ENCODE measurements at places on chromosomes 6 and 20.
A peak's percentile ranks its signal among the peaks of the same experiment; 100 is the strongest.

GRCh38 chr6:105382958-105383357 is 19.9 kb downstream of the PREP start:
- DNase-seq, result no peak

GRCh38 chr20:23347791-23348190 is 2.8 kb upstream of the NXT1 start:
- no peak for DNase-seq

- DNase-seq, result no peak
Measured at GRCh38 chr6:130423044-130423443, 57.2 kb downstream of the TMEM200A start.

DNA sequence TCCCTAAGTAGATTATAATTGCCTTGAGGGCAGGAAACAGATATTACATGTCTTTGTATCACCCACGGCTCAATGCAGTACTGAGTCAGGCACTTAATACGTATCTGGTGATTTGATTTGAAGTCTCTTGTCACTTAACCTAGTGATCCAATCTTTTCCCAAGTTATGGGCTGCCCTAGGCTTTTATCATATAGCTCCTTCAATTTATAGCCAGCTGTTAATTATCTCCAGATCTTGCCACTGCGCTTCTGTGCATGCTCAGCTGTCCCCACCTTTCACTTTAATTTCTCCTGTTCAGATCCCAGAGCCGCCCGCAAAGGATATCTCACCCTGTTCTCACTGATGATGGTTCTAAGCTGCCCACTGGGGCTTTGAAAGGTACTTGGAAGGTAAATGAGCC is 41.9 kb downstream of the SNHG17 start:
- DNase-seq, result no peak

DNA sequence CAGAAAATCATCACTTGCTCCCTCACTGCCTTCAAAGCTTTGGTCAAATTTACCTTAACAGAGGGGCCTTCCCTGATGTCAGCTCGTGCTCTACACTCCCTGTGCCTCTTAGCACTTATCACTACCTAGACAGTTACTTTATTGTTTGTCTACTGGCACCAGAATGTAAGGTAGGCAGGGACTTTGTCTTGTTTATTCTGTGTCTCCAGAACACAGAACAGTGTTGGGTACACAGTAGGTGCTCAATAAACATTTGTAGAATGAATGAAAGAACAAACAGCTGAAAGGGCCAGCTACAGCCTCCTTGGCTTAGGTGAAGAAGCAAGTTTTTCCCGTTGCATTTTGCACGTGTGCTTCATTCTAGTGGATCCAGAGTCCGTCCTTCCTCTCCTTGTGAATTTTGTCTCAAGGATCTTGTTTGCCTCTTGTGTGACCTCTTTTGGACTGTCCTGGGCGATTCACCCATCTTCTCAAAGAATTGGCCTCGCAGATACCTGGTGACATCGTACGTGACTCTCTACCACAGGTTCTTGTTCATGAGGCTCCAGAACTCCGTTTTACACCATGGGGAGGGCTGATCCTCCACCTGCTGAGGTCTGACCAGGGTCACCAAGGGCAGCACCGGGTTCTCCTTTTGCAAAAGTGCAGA is 84.2 kb upstream of the ARMC2 start:
- no peak for DNase-seq

DNA sequence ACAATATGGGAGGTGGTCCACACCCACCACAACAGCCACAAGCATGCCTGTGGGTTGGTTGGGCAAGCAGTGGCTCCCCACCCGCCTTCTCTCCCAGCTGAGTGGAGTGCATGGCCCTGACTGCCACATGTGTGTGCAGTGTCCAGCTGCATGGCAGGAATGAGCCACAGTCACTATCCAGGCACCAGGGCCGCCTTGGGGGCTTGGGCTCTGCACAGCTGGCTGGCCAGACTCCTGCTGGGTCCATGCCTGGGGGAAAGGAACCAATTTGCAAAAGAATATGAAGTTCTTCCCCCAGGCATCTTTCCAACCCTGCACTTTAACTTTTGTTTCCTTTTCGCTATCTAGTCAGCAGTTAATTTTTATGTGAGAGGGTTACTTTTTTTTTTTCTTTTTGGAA is 11.6 kb upstream of the ASCC3 start:
- no peak for DNase-seq

DNA sequence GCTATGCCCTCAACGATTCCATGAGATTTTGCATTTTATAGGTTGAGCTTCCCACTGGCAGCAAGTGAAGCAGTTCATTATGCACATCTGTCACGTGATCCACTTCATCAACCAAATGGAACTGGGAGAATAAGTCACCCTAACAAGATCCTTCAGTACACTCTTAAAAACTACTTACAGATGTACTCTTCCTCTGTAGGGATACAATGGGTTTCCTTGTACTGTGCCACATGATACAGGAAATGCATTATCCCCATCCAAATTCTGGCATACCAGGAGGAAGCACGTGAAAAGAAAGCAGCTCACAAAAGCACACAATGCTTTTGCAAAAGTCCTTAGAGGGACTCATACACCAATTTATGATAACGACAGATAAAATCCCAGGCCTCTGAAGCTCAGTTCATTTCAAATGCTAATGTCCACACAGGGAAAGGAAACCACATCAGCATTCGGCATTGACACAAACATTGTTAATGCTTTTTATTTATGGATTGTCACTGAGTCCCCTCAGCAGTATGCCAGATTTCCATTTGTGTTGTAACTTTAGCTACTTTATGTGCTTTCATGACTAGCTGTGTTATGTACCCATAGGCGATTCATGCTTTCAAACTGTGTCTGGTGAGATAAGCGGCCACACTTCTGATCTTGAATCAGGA is 58.1 kb upstream of the REV3L start:
- DNase-seq, result no peak

GRCh38 chr20:39853050-39853449 is 836.0 kb downstream of the MAFB start:
- DNase-seq, result no peak

DNA sequence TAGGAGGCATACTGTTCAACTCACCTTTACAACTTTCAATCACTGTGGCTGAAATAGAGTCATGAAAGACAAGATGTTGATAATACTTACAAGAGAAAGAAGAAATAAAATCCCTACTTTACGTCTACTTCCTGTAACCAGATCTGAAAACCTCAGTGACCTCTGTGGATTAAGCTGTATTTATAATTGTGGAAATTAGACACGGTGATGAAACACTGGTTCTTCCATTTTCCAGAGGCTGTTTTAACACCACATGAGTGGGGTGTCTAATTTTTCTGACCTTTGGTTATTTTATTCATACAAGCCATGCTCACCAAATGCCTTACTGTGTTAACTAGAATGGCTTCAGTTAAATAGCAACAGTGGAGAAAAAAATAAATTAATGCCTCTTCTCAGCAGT is 58.5 kb upstream of the HIVEP1 start:
- DNase-seq, result no peak

- DNase-seq, result no peak
Measured at GRCh38 chr6:79574630-79575225, 37.5 kb upstream of the LCA5 start.

GRCh38 chr20:60420676-60421229 is 462.5 kb downstream of the CDH26 start:
- no peak for DNase-seq

DNA sequence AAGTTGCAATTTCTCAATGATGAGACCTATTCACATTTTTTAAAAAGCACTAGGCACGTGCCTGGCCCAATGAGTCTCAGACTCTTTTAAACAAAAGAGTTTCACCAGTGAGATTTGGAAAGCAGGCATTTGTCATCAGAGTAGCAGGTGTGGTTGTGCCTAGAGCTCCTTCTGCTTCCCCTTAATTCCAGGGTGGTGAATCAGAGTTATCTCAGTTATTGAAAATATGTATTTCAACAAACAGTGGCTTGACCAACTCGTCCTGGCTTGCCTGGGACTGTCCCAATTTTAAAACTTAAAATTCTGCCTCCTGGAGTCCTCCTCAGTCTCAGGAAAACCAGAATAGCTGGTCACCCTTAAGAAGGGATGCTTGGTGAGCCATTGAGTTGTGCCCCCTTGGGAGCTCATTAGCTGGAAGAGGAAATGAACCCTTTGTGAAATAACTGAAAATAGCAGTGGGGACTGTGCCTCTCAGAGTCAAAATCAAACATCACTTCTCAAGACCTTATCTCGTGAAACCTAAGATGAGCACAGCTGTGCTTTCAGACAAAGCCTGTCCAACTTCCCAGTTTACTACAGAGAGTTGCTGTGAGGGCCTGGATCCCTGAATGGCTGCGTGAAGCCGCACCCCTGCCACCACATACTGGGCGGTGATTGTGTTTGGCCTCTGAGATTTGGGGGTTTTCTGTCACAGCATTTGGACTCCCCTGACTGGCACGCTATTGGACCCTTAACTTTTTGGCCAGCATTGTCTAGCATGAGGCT is 116.3 kb downstream of the ANKRD60 start:
- no peak for DNase-seq

DNA sequence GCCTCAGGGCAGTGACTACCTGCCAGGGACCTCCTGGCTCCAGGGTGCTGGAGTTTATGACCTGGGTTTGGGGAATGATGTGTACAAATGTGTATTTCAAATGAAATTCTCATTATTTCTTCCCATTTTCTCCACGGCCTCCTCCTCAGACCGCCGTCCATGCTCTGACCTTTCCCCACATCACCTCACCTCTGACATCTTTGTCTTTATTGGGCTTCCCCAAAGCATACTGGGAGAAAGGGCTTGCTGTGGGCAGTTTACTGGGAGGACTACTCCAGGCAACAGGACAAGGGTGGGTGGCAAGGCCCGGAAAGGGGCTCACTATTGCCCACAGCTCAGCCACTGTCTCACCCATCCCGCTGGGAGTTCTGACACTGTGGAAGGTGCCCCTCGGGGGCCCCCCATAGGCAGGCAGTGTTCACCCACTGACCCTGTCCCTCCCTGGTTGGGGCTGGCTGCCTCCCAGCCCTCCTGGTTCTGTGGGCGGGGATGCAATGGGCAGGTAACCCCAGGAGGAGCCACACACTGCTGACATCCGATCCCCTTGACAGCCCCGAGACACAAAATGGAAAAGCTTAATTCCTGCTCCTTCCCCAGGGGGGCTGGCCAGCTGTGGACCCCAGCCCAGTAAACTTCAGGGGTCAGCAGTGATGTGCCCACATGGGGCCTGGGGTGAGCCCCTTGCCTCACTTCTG is 39.8 kb upstream of the CST7 start:
- no peak for DNase-seq

GRCh38 chr6:100473182-100473581 is 8.5 kb upstream of the SIM1 start:
- DNase-seq, result no peak

DNA sequence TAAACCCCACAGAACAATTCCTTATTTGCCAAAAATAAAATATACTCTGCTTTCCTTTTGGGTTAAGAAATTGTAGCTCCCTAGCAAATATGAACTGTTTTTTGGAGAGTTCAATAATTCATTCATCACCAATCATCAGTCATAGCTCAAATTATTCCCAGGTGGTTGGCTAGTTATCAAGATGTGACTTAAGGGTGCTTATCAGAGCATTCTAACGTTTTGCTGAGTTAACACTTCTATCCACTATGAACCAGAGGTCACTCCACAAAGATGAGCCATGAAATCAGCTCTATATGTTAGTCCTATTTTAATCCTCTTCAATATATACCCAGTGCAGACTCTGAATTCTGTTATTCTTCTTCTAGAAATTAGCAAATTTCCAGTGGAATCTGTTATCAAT is 379.1 kb downstream of the TENT5A start:
- DNase-seq, result no peak

DNA sequence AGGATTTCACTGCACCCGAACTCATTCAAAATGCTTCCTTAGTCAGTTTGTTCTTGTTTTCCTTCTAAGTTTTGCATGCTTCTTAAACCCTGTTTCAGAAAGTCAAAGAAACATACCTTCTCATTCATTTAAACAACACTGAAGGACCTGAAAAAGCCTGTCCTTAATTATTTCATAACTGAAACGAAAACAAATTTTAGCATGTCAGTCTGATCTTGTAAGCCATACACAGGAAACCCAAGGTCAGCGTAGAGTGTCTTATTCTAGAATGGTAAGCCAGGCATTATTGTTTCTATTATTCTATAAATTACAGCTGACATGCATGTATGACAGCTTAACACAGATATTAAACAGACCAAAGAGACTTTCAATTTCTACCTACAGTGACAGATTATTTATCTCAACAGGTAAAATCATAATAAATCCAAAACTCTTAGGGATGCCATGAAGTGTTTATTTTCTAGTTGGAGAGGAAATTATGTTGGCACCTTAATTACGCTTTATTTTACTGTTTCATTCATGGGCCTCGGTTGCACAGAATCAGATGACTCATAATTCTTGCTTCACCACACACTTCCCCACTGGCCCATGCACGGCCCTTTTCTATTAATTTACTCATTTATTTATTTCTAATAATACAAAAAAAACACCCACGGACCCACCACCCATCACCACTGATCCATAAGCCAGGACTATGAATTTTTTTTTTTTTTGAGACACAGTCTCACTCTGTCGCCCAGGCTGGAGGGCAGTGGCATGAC is 39.3 kb upstream of the DUSP22 start:
- no peak for DNase-seq

DNA sequence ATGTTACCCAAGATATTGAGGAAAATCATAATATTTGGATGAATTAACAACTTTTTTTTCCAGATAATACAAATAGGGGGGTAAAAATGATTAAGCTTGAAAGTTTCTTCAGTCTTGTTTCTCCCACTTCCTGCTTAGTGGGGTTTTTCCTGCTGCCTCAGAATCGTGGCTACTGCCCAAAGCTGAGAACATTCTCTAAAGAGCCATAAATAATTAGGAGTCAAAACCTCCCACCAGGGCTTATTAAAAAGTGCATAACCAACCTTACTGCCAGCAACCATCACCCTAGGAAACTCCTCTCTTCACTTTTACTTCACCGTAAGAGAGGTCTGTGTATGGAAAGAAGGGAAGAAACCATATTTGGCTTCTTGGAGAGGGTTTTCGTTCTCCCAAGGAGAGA is 9.0 kb upstream of the LCA5 start:
- DNase-seq, result no peak

DNA sequence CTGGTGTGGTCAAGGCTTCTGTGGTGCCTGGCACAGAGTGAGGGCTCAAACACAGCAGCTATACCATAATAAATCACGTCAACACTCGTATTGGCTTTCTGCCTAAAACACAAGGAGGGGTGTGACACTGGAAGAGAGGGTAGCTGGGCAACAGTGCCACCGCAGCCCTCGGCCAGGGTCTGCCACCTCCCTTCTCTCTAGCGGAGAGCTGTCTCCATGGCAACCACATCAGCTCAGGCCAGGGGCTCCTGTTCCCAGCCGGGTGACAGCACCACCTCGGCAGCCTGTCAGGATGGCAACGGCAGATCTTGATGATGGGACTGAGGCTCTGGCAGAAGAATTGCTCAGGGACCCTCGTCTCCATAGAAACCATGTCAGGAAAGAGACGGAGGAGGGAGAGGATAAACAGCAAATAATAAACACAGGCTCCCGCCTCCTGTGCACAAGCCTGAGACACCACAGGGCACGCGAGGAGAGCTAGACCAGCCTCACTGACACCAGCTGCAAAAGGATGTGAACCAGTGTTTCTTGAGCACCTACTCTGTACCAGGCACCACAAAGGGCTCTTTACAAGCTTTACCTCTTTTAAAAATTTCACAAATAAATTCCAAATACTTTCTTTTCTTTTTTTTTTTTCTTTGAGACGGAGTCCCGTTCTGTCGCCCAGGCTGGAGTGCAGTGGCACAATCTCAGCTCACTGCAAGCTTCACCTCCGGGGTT is 50.4 kb upstream of the TLDC2 start:
- DNase-seq, result no peak

- DNase-seq, result peak; percentile 64
Measured at GRCh38 chr6:6588064-6588923, at the start of gene LY86. TSS of gene LY86 (plus strand) at chr6:6588720. CDS start at chr6:6588735, 15 bp downstream.

Data from stimulated activated naive B cell treated with anti-CD40 and anti-IgM and Interleukin-4, amounts not matched to agents 10 μg/mL and 1 μg/mL and 100 μg/mL, for 72 hours (primary cell).